ENCODE measurements at places on chromosomes 1 and 21. TPM values are rescaled to one million over a fixed set of nuclear protein-coding genes. Genes with fewer than 3 reads are reported as not detected.
A peak's percentile ranks its signal among the peaks of the same experiment; 100 is the strongest.

- H3K27me3 ChIP-seq = no peaks in the 10 kb centered on the region
- H3K4me3 ChIP-seq = no peak overlapping the region
- peaks cover 12% of the 10 kb centered on the region for H3K4me1 ChIP-seq
- DNase-seq = no peak
- no peaks in the 10 kb centered on the region for H3K36me3 ChIP-seq
- no peak overlapping the region for H3K27ac ChIP-seq
Measured at GRCh38 chr1:36321119-36321951, 2.1 kb downstream of the EVA1B start.

Gene GSTM2
- 62.2 TPM for total RNA-seq

Gene HMCN1
- total RNA-seq = 134 TPM

DNA sequence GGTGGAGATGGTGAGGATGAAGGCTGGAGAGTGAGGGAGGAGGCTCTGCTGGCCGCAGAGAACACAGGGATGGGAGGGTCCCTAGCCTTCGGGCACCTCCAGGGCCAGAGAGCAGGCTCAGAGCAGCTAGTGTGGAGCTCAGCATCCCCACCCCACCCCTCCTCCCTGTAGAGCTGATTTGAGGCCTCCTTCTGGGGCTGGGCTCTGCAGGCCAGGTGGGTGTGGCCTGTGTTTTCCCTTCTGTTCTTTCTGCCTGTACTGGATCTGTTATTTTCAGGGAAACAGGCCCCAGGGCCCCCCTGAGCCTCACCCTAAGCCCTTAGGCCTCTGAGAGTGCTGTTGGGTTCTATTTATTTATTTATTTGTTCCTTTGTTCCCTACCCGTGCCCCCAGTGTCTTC is 44.8 kb downstream of the TMCC2 start:
- no peaks in the 10 kb centered on the region for H3K27me3 ChIP-seq
- DNase-seq = no peak
- no peak overlapping the region for H3K4me3 ChIP-seq
- no peak overlapping the region for H3K27ac ChIP-seq
- no peaks in the 10 kb centered on the region for H3K4me1 ChIP-seq
- no peaks in the 10 kb centered on the region for H3K36me3 ChIP-seq

Gene S100A1
- not detected for total RNA-seq

GRCh38 chr1:67780637-67781036 is 52.6 kb downstream of the GNG12 start:
- no peaks in the 10 kb centered on the region for H3K36me3 ChIP-seq
- DNase-seq = no peak
- no peak overlapping the region for H3K4me3 ChIP-seq
- no peaks in the 10 kb centered on the region for H3K4me1 ChIP-seq
- H3K27ac ChIP-seq = no peak overlapping the region

- no peak overlapping the region for H3K27ac ChIP-seq
- no peaks in the 10 kb centered on the region for H3K36me3 ChIP-seq
- no peak overlapping the region for H3K4me3 ChIP-seq
- H3K4me1 ChIP-seq = no peaks in the 10 kb centered on the region
Measured at GRCh38 chr1:221381910-221382623, 359.8 kb downstream of the DUSP10 start.

Gene DISP1
- 1.4 TPM for total RNA-seq

GRCh38 chr1:214224611-214225354 is 56.2 kb upstream of the SMYD2 start:
- no peak for DNase-seq
- peaks cover under 1% of the 10 kb centered on the region for H3K27me3 ChIP-seq
- H3K4me3 ChIP-seq = no peak overlapping the region
- no peak overlapping the region for H3K27ac ChIP-seq

DNA sequence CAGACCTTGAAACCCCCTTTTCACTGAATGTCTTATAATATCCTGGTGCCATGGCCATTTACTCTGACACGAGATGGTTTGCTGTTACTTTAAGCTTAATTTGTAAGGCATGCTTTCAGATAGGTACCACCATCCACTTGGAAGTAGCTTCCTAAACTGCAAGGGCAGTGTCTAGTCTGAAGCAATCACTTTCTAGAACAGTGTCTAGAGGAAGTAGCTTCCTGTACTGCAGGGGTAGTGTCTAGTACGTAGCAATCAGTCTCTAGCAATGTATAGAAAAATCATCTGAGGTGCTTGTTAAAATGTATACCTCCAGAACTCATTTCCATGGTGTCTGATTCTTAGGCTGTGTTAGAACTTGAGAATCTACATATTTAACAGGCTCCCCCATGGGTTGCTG is 42.5 kb downstream of the ZBTB40 start:
- H3K36me3 ChIP-seq = no peaks in the 10 kb centered on the region
- H3K4me1 ChIP-seq = peaks cover 8% of the 10 kb centered on the region
- H3K27me3 ChIP-seq = no peaks in the 10 kb centered on the region
- no peak overlapping the region for H3K27ac ChIP-seq
- no peak for DNase-seq

DNA sequence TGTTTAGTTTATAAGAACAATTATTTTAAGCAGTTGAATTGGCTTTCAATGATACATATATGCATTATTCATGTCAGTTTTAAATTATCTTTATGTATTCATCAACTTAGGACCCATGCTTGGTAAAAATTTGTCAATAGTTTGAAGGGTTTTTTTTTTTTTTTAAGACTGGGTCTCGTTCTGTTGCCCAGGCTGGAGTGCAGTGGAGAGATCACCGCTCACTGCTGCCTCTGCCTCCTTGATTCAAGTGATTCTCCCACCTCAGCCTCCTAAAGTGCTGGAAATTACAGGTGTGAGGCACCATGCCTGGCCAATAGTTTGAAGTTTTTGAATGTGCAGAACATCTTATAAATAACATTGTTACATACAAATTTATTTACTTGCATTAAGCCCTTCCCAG is 1671.0 kb upstream of the B3GALT2 start:
- no peaks in the 10 kb centered on the region for H3K27me3 ChIP-seq
- DNase-seq = no peak
- no peak overlapping the region for H3K4me3 ChIP-seq
- no peaks in the 10 kb centered on the region for H3K36me3 ChIP-seq

GRCh38 chr21:33418691-33419090 is 15.5 kb downstream of the IFNGR2 start:
- peaks cover 39% of the 10 kb centered on the region for H3K36me3 ChIP-seq
- H3K4me1 ChIP-seq = no peaks in the 10 kb centered on the region
- no peak overlapping the region for H3K27ac ChIP-seq
- no peaks in the 10 kb centered on the region for H3K27me3 ChIP-seq
- no peak for DNase-seq
- H3K4me3 ChIP-seq = no peak overlapping the region

- H3K36me3 ChIP-seq = no peaks in the 10 kb centered on the region
- DNase-seq = no peak
- no peak overlapping the region for H3K4me3 ChIP-seq
- no peak overlapping the region for H3K27ac ChIP-seq
- H3K27me3 ChIP-seq = no peaks in the 10 kb centered on the region
Measured at GRCh38 chr1:19771350-19771749, 28.4 kb downstream of the TMCO4 start.

Gene FAM72A
- total RNA-seq = 20.6 TPM

- H3K27me3 ChIP-seq = no peaks in the 10 kb centered on the region
- H3K4me1 ChIP-seq = no peaks in the 10 kb centered on the region
- no peak for DNase-seq
- no peaks in the 10 kb centered on the region for H3K36me3 ChIP-seq
- H3K27ac ChIP-seq = no peak overlapping the region
Measured at GRCh38 chr1:34330061-34330460, 153.4 kb downstream of the C1orf94 start.

GRCh38 chr1:155645648-155646047 is 35.6 kb downstream of the MSTO1 start:
- no peak overlapping the region for H3K4me3 ChIP-seq
- H3K4me1 ChIP-seq = peaks cover 18% of the 10 kb centered on the region
- no peak for DNase-seq
- H3K36me3 ChIP-seq = no peaks in the 10 kb centered on the region
- H3K27ac ChIP-seq = peak overlapping the region; percentile 6

GRCh38 chr21:37631319-37632117 is 264.9 kb downstream of the DYRK1A start:
- no peak overlapping the region for H3K4me3 ChIP-seq
- no peaks in the 10 kb centered on the region for H3K4me1 ChIP-seq
- no peaks in the 10 kb centered on the region for H3K36me3 ChIP-seq

Gene SOD1
- total RNA-seq = 373 TPM
